ENCODE measurements at places on chromosomes 7 and 10.

- DNase-seq = no peak
Measured at GRCh38 chr7:157023589-157023905, 13.1 kb upstream of the MNX1 start.

DNA sequence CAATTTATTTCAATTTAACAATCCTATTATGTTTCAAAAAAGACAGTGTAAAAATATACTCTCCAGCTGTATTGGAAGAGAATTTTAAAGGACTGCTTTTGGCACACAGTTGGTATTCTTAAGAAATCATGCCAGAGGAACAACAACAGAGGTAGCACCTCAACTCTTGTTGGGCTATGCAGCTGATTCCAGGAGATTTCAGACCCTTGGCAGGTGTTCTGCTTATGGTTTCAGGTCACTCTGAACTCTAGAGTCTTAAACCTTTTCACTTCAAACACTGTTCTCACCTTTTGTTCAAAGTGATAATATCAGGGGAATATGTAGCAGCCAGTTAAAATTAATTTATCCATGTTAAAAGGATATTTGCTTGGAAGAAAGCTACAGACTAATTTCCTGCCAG is 160.1 kb downstream of the PFKFB3 start:
- DNase-seq = no peak

- no peak for DNase-seq
Measured at GRCh38 chr7:12529971-12530710, 40.4 kb upstream of the SCIN start.

GRCh38 chr10:125520968-125521367 is 162.0 kb downstream of the TEX36 start:
- DNase-seq = no peak

- DNase-seq = peak; percentile 6
Measured at GRCh38 chr7:149872419-149873073, 1.2 kb upstream of the ATP6V0E2 start.

DNA sequence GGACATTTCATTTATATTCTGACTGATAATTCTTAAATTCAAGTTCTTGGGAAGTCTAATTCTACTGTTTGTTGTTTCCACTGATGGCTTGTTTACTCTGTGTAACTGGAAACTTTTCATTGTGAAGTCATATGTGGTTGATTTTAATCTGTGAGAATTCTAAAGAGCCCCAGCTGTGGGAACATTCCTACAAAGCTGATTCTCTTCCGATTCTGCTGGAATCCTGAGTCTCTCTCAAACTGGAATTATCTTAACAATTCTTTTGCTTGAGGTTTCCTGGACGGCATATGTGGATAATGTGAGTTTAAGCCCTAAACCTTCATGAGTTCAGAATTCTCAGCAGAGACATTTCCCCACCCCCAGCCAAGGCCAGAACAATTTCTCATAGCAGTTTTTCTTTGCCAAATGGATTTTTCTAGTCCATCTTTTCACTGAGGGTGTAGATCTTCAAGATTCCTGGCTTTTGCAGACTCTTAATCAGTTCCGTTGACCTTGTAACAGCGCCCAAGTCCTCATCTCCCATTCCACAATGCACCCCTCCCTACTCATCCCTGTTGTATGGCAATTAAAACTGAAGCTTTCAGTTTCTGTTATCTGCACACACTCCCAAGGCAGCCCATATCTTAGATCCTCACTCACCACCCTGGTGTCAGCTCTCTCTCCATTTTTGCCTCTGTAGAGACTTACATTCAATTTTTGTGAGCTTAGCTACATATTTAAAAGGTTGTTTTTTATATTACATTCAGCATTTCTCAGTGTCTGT is 37.6 kb downstream of the GRM8 start:
- DNase-seq = no peak

DNA sequence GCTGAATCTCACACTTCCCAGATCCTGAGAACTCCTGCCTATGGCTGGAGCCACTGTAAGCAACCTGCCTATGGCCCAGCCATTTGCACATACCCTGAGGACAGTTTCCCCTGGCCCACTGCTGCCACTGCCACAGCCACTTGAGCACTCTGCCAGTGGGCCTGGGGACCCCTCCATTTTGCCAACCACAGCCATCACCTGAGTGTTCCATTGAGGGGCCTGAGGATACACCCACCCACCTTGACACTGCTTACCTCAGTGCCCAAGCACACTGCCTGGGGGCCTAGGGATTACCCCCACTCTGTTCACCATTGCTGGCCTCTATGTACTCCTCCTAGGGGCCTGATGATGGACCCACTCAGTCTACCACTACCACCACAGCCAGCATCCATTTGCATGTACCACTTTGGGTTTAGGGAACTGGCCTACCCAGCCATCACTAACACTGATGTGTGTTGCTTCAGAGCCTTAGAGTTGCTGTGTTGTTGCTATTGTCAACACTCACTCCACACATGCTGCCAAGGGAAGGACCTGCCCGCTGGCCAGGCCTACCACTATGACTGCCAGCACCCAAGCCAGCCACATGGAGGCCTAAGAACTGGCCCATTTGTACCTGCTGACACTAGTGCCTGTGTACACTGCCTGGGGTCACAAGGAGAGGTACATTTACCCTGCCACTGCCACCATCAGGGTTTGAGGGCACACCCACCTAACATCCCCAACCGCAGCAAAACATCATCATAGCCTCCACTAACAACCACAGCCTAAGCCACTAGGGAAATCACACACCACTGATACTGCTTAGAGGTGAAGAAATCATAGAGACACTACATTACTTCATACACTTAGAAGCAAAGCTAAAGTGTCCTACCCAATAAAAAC is 45.9 kb upstream of the ANTXRL start:
- DNase-seq = no peak

- no peak for DNase-seq
Measured at GRCh38 chr7:93715234-93715633, 140.7 kb upstream of the CALCR start.

GRCh38 chr7:136163340-136163801 is 186.2 kb upstream of the MTPN start:
- DNase-seq = no peak

DNA sequence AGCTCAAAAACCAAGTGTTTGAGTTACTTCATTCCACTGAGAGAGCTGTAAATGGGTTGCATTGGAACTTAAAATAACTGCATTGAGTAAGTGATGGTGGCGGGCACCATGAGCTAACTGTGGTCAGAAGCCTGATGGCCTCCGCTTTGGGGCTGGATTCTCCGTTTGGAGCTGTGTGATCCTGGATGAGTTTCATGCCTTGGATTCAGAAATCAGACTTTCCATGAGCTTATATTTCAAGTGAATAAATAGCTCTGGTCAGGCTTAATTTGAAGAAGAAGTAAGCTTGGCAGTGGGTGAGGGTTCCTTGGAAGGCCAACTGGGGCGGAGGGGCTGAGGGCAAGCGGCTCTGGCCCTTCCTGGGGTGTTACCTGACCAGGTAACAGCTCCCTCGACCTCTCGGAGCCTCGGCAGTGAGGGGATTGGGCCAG is 5.6 kb downstream of the HTRA1 start:
- no peak for DNase-seq

DNA sequence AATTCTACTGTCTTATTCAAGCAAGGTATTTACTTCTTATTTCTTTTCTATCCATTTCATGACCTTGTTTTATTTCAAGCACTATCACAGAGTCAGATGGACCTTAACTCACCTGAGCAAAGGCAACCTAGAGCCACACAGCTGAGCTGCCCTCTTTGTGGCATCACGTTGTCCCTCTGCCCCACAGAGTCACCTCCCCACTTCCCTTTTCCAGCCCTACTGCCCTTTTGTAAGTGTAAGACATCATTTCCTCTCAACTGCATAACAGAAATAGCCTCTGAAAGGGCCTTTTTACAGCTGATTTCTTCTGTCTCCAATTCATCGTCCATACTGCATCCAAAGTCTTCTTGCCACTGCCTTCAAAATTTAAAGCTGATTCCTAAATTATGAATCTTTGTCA is 946.0 kb downstream of the NRG3 start:
- DNase-seq = no peak

DNA sequence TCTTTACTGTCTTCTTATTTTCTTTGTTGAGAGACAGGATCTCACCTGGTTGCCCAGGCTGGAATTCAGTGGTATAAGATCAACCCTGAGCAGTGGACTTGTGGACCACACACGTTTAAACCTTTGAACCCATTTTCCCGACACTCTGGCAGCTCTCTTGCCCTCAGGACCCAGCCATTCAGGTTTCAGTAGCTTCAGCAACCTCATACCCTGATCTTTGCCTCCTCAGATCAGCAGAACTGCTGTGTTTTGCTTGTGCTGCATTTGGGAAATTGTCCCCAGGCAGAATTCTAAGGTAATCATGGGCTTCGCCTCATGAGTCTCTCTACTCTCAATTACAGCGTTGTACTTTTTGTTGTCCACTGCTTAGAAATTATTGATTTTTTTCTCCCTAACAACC is 317.6 kb upstream of the KIAA1217 start:
- DNase-seq = no peak

DNA sequence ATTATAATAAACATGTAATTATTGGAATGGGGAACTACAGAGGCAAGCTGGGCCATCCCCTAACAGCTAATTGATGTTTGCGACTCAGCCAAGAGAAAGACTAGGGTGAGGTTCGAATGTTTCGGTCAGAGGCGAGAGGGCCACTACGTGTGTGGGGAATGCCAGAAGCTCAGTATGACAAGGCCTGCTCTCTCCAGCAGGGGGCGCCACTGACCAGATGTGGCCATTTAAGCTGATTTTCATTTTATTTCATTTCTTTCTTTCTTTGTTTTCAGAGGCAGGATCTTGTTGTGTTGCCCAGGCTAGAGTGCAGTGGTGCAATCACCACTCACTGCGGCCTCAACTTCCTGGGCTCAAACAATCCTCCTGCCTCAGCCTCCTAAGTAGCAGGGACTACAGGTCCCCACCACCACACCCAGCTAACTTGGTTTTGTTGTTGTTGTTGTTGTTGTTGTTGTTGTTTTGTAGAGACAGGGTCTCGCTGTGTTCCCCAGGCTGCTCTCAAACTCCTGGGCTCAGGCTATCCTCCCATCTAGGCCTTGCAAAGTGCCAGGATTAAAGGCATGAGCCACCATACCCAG is 38.1 kb downstream of the TMEM130 start:
- DNase-seq = no peak

DNA sequence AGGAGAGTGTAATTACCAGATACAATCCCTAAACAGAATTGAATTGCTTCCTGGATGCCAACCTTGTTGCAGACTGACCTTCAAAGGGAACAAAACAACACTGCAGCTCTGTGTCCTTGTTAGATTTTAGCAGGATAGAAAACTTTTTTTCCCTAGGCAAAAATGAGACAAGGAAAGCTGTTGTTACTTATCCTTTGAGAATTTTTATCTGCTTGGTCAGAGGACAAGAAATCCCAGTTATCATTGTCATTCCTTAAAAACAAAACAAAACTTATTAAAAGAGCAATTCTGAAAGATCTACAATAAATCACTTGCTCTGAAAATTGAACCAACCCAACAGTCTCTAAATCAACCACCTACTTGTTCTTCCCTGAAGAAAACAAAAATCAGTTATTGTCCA is 652.6 kb downstream of the REEP3 start:
- no peak for DNase-seq

DNA sequence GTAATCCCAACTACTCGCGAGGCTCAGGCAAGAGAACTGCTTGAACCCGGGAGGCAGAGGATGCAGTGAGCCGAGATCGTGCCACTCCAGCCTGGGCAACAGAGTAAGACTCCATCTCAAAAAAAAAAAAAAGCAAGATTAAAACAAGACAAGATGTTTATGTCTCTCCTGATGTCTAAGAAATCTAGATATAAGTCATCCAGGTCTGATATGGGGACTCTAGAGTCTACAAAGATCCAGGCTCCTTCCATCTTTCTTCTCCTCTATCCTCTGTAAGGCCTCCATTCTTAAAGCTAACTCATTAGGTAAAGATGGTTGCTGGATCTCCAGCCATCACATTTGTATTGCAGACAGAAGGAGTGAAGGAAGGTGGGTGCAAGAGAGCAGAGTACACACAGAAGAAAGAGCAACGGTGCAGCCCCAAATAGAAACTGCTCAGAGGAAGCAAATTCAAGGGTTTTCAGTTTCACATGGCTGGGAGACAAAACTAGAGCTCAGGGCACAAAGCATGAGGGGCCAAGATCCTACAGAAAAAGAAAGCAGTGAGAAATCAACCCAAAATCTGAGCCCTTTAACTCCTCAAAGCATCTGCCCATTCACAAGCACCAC is 57.6 kb downstream of the USP6NL start:
- no peak for DNase-seq

DNA sequence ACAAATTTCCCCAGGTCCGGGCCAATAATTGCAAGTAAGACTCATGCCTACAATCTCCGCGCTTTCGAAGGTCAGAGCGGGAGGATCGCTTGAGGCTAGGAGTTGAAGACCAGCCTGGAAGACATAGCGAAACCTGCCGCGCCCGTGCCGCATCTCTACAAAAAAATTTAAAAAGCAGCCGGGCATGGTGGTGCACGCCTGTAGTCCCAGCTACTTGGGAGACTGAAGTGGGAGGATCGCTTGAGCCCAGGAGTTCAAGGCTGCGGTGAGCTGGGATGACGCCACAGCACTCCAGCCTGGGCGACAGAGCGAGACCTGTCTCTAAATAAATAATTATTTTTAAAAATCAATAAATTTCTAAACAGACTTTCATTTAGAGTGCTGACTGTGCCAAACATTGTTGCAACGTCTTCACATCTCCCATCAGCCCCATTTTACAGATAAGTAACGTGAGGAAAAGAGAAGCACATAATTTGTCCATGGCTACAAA is 494 bp upstream of the CFAP43 start:
- no peak for DNase-seq

GRCh38 chr10:48194830-48195229 is 79.7 kb downstream of the FRMPD2 start:
- no peak for DNase-seq

DNA sequence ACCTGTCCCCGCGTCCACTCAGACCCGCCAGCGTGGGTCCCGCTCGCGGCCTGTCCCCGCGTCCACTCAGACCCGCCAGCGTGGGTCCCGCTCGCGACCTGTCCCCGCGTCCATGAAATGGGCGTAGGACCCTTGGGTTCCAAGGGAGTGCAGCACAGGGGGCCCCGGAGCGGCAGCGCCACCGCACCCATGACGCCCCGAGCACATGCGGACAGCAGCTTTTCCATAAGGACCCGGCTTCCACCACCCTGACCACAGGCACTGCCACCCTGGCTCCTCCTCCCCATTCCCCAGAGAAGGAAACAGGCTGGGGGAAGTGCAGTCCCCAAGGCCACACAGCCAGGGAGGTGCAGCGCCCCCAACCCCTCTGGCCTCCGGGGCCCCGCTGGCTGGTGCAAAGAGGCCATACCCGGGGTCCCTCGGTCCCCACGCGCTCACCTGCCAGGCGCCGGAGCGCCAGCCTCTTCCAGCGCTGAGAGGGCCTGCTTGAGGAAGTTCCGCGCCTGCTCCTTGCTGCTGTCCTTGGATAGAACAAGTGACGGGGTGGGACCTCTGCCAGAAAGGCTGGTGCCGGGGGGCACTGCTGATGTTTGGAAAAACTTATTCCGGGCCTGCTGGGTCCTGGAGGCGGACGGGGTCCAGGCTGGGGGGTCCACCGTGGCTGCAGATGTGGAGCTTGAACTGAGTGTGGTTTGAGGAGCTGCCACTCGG is 14.9 kb downstream of the MICALL2 start:
- DNase-seq = no peak
